COR-L47 (cell line): ENCODE measurements at places on chromosomes 6 and 20.
A peak's percentile ranks its signal among the peaks of the same experiment; 100 is the strongest.

DNA sequence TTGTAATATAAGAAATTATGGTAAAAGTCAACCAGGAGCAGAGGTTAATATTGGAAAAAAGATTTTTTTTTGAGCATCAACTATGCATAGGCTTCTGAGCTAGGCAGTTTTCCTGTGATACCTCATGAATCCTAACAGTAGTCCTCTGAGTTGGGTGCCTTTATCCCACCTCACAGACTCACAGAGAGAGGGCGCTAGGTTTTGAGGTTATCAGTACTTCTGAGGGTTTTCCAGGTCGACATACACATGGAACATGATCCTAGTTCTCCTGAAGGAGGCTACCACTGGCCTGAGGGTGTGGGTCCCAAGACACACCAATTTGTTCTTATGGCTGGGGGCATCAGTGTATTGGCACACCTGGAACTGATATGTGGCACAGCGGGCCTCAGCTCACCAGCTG is 358.8 kb upstream of the JAG1 start:
- no peak for DNase-seq

DNA sequence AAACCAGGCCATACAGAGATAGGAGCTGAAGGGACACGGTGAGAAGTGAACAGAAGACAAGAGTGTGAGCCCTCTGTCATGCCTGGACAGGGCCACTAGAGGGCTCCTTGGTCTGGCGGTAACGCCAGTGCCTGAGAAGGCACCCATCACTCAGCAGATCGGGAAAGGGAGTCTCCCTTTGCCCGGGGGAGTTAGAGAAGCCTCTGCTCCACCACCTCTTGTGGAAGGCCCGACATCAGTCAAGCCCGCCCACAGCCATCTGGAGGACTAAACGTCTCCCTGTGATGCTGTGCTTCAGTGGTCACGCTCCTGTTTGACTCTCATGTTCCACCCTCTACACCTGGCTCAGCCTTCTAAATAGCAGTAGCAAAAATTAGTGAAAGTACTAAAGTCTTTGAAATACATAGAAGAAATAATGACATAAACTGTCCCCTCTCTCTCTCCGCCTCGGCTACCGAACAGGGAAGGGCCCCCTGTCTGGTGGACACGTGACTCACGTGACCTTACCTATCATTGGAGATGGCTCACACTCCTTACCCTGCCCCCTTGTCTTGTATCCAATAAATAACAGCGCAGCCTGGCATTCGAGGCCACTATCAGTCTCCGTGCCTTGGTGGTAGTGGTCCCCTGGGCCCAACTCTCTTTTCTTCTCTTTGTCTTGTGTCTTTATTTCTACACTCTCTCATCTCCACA is 66.7 kb downstream of the RPP21 start:
- DNase-seq: peak; percentile 33

DNA sequence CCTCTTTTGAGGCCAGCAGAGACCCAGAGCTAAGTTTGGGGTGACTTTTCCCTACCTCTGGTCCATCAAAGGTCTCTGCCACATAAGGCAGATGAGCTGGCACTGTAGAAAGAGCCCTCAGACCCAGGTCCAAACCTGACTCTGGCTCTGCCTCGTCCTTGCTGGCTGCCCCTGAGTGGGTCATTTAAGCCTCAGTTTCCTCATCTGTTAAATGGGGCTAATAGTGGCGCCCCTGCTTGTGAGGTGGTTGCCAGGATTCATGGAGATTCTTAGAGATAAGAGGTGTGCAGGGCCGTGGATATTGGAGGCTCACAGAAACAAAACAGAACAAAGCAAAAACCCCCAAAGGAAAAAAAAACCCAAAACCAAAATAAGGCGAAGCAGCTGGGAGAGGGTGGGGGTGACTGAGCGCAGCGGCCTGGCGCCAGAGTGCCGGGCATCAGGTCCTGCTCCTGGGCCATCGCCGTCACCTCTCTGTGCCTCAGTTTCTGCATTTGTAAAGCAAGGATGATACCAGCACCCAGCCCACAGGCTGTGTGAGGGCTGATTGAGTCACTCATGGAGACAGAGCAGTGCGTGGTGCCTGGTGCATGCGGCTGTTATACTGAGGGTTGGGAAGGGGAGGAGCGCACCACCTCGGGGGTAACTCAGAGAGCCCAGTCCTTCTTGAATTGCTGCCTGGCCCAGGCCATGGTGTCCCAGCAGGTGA is 133.8 kb upstream of the PTPN1 start:
- DNase-seq: no peak

DNA sequence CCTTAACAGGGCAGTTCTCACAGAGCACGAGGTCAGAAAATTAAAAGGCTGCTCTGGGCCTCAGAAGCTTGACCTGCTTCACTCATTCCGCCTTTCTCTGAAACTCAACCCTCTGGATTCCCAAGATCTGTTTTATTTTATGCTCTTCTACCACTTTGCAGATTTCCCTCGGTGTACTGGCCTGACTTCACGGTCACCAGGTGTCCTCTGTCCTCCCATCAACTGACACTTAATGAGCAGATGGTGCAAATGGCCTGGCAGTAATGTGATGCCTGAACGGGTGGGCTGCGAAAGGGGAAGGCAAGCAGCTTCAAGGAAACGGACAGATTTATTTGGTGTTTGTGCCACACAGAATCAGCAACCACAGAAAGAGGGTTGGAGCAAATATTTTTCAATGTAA is 169.7 kb upstream of the TFAP2D start:
- DNase-seq: no peak

DNA sequence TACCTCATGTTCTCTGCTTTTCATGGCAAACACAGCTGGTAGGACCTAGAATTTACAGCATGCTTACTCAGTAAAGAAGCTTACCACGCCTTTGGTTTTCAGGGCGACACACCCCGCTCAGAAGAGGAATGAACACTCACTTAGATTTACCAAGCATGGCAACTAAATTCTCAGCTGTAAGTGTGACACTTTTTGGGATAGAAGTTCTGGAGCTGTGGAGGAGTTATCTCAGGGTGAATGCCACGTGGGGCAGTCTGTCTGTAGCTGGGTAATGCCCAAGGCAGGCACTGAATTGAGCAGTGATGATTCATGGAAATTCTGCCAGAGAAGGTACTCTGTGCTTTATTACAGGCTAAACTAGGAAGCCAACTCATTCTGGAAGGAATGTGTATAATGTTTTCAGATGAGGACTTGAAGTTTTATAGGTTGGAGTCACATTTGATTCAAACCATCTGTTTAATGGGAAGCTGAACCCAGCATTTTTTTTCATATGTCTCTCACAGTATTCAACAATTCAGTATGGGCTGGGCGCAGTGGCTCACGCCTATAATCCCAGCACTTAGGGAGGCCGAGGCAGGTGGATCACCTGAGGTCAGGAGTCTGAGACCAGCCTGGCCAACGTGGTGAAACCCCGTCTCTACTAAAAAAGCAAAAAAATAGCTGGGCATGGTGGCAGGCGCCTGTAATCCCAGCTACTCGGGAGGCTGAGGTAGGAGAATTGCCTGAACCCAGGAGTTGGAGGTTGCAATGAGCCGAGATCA is 3.5 kb upstream of the PRIM2 start:
- no peak for DNase-seq

DNA sequence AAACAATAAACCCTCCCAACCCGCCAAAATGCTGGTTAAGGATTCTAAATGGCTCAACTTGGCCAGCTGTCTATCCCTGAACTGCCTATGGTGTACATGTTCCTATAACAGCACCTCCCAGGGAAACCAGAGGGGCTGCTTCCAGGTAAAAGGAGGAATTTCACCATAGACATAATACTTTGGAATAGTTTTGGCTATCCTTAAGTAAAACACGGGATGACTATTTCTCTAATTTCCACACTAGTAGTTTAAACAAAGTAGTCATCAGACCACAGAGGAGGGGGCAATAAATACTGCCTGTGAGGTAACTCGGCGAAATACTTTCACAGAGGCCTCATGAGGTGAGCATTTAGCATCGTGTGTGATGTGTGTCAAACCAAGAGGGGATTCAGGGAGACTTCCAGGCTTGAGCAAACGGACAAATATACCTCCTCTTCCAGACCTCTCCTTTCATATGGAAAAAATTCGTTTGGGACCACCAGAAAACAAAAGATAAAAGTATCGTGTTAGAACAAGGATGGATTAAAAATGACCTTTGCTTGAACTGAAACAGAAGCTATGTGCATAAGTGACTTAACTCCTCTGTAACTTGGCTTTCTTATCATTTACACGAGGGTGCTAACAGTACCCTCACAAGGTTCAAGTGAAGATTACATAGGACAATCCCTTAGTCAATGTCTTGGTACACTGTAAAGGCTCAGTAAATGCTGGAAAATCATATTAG is 1.0 kb upstream of the XRN2 start:
- DNase-seq: no peak

DNA sequence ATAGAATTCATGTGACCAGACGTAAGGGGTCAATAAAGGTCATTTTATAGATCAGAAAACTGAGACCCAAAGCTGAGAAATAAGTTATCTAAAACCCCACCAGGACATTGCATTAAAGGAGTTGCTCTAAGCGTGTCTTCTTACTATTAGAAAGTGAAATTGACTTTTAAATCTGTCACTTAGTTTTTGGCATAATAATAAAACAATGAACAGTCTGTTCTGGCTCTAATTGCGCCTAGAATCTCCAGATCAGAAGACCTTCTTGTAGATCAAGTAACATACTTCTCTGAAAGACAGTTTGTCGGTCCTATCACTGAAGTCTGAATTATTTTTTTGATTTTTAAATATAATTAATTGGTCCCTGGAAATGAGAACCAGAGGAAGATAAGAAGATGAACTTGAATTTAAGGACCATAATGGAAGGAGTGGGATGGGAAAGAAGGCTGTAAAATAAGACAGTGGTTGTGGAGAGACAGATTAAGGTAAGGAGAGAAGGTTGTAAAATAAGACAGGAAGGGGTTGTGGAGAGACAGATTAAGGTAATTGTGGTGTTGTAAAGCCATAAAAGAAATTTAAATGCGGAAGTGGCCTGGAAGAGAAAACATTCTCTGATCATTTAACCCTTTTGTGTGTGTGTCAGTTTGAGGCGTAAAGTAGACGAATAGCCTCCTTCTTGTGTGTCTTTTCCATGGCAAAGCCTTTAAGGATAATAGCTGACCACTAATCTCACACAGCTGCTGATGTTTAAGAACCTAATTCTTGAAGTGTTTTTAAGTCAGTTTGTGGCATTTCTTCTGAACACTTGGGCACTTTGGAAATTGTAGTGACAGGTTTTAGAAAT is 20.1 kb downstream of the TOP1 start:
- no peak for DNase-seq

DNA sequence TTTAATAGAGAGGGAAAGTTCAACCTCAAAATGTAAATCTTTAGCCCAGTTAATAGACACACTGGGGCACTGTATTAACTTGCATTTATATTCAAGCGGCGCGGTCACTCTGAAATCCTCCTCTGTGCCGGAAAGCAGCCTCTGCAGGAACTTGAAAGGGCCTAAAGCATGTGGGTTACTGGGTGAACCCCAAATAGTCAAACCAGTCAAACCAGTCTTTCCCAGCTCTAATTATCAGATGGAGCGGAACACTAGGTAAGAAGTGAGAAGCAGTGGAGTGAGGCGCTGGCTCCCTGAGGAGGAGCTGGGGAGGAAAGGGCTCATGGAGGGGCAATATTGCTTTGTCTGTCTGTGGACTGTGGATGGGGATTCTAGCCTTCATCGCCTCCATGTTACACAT is 531.3 kb downstream of the QKI start:
- no peak for DNase-seq

GRCh38 chr20:3786126-3786484 is 435 bp downstream of the CENPB start:
- DNase-seq: peak; percentile 33

- DNase-seq: peak; percentile 26
These were observed at the start of gene STX11 for GRCh38 chr6:144149894-144150709. Gene STX11 (plus strand): TSS chr6:144150517. CDS start chr6:144186628, 36,111 bp downstream.

DNA sequence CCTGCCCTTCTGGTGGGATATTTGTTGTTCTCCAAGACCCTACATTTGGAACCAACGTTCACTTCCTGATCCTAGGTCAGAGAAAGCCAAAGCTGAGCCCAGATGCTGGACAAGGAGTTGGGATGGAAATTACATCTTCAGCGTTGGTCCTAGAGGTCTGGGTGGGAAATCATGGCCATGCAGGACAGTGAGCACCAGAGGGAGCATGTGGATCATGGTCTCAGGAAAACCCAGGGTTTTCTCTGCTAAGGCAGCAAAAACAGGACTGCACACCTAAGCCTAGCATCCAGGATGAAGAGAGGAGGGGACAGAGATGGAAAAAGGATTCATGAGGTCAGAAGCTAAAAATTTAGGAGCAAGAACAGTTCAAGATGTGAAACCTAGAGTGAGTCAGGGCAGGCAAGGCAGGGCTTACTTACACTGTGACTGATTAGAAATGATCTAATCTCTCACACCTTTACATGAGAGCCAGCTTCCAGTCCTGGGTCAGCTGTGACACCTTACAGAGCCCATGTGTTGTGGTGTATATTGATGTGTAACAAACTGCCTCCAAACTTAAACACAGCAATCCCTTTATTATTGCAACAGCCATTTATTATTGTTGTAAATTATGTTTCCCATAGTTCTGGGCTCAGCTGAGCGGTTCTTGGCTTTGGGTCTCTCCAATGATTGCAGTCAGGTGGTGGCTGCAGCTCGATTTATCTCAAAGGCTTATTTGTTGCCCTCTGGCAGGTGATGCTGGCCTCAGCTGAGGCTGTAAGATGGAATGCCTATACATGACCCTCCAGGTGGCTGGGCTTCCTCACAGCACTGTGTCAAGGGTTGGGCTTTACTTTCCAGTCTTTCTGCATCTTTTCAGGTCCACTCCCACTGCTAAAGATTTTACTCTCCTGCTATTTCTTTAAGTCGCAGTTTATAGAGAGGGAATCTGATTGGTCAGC is 6.5 kb downstream of the C20orf202 start:
- DNase-seq: no peak

GRCh38 chr6:143880412-143880811 is 16.1 kb downstream of the ZC2HC1B start:
- no peak for DNase-seq

DNA sequence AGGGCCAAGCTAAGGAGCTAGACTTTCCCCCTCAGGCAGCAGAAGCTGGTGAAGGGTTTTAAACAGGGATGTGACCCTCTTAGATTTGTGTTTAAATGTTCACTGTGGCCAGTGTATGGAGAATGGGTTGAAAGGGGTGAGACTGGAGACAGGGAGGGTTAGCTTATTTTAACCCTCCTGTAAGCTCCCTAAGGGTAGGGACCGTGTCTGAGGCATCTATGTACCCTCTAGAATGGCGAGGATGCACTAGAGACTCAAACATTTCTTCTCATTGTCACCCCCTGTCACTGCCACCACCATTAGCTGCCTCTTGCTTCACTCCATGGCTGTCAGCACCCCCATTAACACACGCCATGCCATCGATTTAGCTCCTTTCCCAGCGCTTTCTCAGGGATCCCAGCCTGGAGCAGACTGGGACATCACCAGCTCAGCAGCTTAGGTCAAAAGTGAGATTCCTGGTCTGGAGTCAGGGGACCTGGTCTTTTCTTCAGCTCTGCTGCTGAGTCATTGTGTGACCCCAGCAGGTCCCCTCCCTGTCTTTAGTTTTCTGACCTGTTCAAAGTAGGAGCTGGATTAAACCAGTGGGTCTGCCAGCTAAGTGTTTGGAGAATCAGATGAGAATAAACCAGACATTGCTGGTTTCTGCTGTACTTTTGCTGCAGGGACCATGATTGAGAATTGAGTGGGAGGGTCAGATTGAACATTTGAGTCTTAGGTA is 1.1 kb upstream of the SLC22A7 start:
- no peak for DNase-seq
